ENCODE measurements at places on chromosomes 3 and 15.

- DNase-seq: no peak
These were observed 92.1 kb upstream of the GADL1 start for GRCh38 chr3:30986551-30986950.

DNA sequence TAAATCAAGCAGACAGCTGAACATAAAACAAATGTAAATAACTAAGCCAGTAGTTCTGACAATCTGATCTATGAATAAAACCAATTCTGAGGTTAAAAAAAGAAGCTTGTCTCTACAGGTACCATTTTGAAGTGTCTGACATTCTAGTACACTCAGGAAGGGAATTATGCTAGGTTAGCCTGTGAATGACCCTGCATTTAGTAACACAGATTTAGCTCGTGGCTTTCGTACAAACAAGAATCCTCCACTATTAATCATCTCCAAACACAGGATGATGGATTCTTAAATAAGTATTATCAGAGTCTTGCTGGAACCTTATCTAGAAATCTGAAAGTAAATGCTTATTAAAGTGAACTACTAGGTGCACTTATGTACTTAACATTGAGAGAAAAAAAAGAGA, 1120.1 kb downstream of the ROBO1 start:
- DNase-seq: no peak

DNA sequence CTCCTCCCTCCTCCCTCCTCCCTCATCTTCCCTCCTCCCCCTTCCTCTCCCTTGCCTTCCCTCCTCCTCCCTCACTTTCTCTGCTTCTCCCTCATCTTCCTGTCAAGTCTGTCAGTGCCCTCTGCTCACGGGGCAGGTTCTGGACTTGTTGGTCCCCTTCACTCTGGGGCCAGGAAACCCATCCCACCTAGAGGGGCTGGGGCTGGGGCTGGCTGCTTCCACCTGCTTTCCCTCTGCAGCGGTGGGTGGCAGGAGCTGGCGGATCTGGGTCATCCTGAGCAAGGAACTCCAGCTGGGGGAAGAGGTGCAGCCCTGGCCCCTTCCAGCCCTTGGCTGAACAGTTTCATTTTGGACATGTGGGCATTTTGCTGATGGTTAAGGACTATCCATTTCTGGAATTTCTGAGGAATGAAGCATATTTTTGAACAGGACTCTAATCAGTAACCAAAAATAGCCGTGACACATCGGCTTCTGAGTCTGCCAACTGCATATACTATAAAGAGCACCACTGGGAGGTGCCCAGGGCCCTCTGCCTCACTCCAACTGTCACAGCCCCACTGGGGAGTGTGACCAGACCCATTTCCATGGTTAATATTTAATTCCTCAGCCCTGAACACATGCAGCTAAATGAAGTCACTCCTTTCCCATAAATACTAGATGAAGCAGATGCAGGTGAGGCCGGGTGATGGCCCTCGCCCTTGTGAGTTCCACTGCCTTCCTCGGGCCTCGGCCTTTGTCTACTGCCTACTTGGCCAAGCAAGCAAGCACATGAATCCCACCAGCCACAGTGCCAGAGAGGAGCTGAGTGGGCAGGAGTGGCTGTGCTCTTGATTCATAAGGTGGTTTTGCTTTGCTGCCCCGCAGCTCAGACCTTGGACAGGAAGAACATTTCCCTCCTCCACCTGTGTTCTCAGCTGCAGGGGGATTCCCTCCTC, 39.8 kb downstream of the CHDH start:
- DNase-seq: peak; percentile 72

DNA sequence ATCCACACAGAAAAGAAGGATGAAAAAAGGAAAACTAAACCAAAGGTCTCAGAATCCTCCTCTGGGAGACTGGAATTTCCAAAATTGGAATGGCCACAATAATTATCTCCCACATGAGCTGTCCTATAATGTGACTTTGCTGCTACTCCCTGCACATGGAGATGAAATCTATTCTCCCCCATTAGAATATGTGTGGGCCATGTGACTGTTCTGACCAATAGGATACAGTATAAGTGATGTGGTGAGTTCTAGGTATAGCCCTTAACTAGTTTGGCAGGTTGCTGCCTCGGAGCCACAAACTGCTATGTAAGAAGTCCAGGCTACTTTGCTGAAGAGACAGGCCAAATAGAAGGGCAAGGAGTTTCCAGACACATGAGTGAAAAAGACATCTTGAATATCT, 5.2 kb downstream of the TRIM59 start:
- DNase-seq: no peak

DNA sequence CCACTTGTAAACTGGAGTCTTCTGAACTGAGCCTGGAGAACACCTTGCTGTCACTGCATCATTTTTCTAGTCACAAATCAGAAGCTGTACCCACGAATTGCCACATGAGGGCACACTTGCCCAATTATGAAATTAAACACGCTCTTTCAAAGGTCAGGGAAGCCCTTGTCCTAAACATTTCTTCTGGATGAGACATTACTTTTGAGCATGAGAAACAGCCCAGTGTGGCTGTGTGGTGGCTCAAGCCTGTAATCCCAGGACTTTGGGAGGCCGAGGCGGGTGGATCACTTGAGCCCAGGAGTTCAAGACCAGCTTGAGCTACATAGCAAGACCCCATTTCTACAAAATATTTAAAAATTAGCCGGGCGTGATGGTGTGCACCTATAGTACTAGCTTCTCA, 27.5 kb upstream of the CFAP161 start:
- peak; percentile 45 for DNase-seq

GRCh38 chr15:89131731-89132130, 43.5 kb downstream of the ABHD2 start:
- no peak for DNase-seq

DNA sequence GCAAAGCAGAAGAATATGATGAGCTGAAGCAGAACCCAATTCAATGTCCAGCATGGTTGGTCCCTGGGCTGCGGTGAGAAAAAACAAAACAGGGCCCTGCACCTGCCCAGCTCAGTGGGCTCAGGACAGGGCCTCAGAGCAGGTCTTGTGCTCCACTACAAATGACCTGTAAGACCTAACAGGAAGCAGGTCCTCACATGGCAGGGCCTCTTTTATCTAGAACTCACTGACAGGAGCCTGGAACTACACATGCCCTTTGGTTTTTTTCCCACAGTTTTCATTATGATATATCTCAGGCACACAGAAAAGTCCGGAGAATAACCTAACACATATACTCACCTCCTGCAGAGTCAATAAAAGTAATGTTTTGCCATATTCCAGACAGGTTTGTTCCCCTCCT, 38.4 kb downstream of the CCDC12 start:
- no peak for DNase-seq

- DNase-seq: no peak
These were observed 340.8 kb downstream of the TIGIT start for GRCh38 chr3:114634635-114635034.

DNA sequence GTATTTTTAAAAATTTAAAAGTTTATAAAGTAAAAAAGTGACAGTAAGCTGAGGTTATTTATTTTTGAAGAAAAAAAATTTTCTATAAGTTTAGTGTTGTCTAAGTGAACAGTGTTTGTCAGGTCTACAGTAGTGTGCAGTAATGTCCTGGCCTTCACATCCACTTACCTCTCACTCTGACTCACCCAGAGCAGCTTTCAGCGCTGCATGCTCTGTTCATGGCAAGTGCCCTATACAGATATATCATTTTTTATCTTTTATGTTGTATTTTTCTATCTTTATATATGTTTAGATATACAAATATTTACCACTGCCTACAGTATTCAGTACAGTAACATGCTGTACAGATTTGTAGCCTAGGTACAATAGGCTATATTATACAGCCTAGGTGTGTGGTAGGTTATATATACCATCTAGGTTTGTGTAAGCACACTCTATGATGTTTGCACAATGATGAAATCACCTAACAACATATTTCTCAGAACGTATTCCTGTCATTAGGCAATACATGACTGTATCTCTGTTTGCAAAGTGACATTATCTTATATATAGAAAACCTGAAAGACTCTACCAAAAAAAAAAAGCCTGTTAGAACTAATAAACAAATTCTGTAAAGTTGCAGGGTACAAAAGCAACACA, 75.9 kb upstream of the TMC3 start:
- no peak for DNase-seq

DNA sequence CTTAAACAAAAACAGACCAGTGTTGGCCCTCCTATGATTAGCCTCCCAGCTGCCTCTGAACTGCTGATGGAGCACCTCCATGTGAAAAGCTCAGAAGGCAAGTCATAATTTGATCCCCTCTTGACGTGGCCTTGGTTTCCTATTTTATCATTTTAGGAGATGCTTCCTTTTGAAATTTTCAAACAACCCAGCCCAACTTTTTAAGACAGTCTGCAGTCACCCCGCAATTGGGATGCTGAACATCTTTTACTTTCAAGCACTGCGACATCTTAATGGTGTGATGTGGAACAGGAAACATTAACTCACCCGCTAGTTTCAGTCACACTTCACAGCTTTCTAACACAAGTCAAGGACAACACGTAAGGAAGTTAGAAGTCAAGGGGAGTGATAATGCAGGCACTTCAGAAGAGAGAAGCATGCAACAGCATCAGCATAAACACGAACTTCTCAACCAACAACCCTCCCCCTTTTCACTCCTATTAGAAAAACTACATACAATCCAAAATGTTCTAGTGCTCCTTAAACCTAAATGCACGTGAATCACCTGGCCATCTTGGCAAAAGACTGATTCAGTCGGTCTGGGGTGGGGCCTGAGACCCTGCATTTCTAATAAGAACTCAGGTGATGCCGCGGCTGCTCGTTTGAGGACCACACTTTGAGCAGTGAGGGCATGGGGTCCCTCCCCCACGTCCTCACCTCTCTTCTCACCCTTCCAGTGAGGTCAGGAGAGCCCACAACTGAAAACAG, 161.5 kb downstream of the FOXP1 start:
- no peak for DNase-seq

GRCh38 chr3:114498539-114499370, 204.9 kb downstream of the TIGIT start:
- DNase-seq: no peak

- no peak for DNase-seq
These were observed 19.8 kb downstream of the SYNM start for GRCh38 chr15:99124641-99125040.

DNA sequence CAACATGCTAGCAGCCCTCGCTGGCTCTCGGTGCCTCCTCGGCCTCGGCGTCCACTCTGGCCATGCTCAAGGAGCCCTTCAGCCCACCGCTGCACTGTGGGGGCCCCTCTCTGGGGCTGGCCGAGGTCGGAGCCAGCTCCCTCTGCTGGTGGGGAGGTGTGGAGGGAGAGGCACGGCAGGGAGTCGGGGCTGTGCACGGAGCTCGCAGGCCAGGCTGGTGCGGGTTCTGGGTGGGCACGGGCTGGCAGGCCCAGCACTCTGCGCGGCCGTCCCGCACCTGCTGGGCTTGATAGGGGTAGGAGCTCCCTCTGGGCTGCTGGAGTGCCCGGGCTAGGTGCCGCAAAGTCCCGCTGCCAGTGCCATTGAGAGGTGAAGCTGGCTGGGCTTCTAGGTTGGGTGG, 251.0 kb downstream of the SQOR start:
- DNase-seq: no peak

DNA sequence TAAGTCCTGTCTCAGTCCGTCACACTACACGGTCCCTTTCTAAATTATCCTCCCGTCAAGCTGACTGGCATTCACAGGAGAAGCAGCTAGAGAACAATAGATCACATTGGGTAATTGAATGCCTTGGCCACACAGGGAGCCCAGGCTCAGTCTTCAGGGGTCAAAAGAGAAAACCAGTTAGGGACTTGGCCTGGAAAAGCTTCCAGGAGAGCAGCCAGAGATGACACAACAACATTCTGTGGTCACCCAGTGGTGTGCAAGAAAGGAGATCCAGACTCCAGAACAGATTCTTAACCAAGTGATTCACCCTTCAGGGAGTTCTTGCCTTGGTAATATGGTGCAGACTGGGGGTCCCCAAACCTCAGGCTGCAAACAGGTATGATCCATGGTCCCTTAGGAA, 15.9 kb downstream of the ARHGAP31 start:
- DNase-seq: no peak

GRCh38 chr3:52106951-52107611, 47.1 kb downstream of the POC1A start:
- no peak for DNase-seq

GRCh38 chr15:69082554-69082953, 68.1 kb downstream of the NOX5 start:
- no peak for DNase-seq

DNA sequence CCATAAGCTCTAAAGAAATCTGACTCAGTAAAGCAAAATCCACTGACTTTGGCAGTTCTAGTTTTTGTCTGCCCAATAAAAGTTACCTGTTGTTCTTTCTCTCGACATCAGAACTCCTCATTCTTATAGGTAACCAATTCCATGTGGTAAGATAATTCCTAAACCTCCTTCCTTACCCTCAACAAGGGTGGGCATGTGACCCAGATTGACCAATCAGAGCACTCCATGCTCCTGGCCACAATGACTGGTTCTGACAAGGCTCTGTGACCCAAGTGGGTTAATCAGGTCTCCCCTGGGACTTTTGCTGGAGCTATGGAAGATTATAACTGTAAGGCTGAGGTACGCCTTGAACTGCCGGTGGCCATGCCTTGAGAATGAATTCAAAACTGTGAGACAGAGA, 31.7 kb downstream of the LINS1 start:
- no peak for DNase-seq

- DNase-seq: no peak
These were observed 56.4 kb downstream of the NEDD4 start for GRCh38 chr15:55937040-55937439.

- DNase-seq: peak; percentile 13
These were observed 73.2 kb downstream of the AAGAB start for GRCh38 chr15:67181221-67181639.

- DNase-seq: no peak
These were observed 888 bp downstream of the TMEM115 start for GRCh38 chr3:50358355-50358910.

DNA sequence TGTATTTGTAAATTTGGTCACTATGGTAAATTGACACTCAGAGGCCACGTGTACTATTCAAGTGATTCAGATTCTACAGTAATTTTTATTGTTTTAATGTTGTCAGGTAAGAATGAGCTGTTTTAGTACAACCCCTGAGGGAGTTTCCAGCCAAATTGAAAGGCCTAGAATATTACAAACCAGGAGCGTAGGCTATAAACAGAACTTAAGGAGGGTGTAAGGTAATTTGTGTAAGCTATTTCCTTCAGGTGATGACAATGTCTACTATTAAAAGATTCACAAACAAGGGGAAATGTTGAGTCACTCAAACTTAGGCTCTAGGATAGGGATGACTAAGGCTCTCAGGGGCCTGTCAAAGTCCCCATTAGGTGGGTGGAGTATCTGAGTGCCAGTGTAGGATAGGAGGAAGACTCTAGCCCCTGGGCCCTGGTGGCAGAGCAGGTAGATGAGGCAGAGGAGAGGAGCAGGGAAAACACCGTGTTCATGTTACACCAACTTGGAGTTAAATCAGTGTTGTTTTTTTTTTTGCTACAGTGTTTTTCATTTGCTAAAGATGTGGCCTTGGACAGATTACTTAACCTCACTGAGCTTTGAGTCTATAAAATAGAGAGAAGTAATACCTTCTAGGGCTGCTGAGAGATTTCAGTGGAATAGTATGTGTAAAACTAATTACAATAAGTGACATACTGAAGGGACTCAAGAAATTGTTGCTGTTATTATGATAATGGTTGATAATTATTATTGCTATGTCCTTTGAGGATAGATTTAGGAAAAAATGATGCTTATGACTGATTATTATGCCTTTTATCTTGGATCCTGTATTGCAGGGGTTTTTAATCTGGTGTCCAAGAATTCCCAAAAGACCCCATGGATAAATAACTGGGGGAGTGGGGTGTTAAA, 10.3 kb downstream of the TM4SF1 start:
- peak; percentile 74 for DNase-seq

GRCh38 chr3:19488939-19489338, 340.6 kb downstream of the KCNH8 start:
- DNase-seq: no peak

GRCh38 chr15:47409038-47409437, 308.3 kb upstream of the SEMA6D start:
- DNase-seq: no peak

All from colonic mucosa (tissue), 4 donors.